A172 (cell line): ENCODE measurements at places on chromosomes 13 and 19. TPM values are rescaled to one million over a fixed set of nuclear protein-coding genes. Genes with fewer than 3 reads are reported as not detected.
A peak's percentile ranks its signal among the peaks of the same experiment; 100 is the strongest.

DNA sequence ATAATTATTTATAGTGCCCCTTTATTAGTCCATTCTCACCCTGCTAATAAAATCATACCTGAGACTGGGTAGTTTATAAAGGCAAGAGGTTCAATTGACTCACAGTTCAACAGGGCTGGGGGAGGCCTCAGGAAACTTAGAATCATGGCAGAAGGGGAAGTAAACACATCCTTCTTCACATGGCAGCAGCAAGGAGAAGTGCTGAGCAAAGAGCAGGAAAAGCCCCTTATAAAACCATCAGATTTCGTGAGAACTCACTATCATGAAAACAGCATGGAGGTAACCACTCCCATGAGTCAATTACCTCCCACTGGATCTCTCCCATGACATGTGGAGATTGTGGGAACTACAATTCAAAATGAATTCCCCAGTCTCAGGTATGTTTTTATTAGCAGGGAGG is 89.9 kb upstream of the STARD13 start:
- DNase-seq: no peak

DNA sequence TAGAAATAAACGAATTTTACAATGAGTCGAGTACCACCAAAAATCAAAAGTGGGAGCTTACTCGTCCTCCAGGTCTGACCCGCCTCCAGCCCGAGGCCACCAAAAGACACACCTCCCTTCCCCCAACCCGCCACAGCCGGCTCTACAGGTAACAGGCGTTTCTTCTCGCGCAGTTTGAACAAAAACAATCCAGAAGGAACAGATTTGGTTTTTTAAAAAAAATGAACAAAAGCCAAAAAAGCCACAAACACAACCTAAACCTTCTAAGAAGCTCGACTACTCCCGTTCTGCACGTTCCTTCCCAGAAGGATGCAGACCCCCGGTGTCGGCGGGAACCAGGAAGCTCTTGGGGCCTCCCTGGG is 671 bp downstream of the ZDHHC20 start:
- DNase-seq: peak; percentile 17

GRCh38 chr19:10768936-10769335 is 51.1 kb downstream of the DNM2 start:
- no peak for DNase-seq

GRCh38 chr13:71213252-71213821 is 653.7 kb downstream of the DACH1 start:
- no peak for DNase-seq

GRCh38 chr19:48192750-48193149 is 22.3 kb downstream of the ZSWIM9 start:
- DNase-seq: no peak

TMEM238 gene
- total RNA-seq: 1.2 TPM in 1 of 2 replicates, not detected in the other
